Activated T-helper 1 cell treated with anti-CD3 and anti-CD28 coated beads, Interleukin-2, amount 50 U/mL, for 16 hours (primary cell): ENCODE measurements at places on chromosomes 7 and 10.

DNA sequence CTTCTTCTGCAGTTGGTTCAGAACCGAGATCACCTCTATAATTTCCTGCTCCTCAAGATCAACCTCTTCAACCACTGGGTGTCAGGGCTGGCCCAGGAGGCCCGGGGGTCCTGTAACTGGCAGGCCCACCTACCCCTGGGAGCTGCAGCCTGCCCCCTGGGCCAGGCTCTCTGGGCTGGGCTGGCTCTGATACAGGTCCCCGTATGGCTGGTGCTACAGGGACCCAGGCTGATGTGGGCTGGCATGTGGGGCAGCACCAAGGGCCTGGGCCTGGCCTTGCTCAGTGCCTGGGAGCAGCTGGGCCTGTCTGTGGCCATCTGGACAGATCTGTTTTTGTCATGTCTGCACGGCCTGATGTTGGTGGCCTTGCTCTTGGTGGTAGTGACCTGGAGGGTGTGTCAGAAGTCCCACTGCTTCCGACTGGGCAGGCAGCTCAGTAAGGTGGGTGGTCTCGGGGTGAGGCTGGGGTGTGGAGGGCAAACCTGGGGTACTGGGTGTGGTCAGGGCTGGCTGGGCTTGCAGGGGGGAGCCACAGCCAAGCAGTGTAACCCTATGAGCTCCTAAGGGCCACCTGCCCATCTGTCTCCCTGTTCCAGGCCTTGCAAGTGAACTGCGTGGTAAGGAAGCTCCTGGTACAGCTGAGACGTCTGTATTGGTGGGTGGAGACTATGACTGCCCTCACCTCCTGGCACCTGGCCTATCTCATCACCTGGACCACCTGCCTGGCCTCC, 4.2 kb downstream of the TMEM270 start:
- no peak for DNase-seq

- DNase-seq, result no peak
These were observed 9.0 kb upstream of the BLVRA start for GRCh38 chr7:43749383-43749940.

DNA sequence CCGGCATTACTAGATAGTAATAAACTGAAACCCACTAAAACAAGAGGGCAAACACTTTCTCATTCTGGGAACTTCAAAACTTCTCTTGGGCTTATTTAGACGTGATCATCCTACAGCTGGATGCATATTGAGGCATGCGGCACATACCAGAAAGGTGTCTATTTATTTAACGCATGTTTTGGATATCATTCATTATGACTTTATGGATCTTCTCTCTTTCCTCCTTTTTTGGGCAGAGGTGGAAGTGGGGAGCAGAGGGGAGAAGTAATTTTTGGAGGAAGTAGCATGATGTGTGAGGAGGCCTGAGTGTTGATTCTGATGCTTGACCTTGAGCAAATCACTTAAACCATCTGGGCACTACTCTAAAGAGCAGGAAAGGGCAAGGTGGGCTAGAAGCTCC, 270.6 kb downstream of the TRIL start:
- DNase-seq, result no peak

GRCh38 chr7:99267481-99267840, 5.2 kb upstream of the MYH16 start:
- no peak for DNase-seq

GRCh38 chr10:75542906-75543305, 111.5 kb downstream of the LRMDA start:
- DNase-seq, result no peak

- DNase-seq, result peak; percentile 25
These were observed 40.4 kb upstream of the BPGM start for GRCh38 chr7:134605978-134606923.

DNA sequence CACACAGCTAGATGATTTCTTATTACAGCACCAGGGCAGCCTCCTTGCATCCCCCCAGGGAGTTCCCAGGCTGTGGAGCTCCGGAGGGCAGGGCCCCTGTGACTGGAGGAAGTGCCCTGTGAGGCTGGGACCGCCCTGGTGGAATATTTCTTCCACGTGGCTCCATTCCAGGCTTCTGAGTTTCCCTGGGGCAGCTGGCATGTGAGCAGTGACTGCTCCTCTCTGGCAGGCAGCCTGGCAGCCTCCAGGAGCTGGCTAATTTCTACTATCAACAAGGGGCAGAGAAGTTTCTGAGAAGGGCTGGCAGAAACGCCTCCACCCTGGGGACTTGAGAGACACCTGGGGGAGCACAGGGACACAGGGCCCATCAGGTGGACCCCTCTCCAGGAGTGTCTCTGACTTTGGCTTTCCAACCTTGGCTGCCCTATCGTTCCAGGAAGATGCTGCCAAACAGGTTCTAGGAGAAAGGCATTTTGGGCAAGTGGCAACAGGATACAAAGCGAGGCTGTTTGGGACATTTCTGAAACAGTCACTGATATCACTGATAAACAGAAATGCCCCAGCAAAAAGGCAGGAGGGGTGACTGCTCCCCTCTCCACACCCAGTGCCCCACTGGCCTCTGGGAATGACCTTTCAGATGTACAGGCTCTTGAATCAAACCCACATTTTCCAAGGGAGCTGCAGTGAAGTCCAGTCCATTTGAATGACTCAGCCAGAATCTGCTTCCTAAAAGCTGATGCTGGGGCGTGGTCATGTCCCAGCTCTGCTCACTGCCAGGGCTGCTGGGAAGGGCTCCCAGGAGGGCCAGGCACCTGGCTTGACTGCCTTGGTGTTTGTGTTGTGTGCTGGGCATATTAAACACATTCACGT, 16.1 kb downstream of the MYOF start:
- no peak for DNase-seq

DNA sequence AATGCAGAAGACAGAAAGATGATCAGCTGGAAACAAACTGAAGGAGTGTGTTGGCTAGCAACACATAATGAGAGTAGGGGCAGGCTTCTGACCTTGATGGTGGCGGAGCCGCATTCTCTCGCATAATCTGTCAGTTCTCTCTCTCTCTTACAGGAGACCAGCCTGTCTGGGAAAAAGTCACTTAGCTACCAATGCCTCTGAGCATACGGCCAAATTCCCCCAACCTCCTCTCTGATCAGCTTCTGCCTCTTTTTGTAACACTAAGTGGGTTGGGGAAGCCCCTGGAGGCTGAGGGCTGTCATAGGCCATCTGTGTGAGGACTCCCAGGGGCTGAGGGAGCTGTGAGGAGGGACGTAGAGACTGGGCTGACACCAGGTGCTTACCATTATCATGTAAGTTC, 104.6 kb downstream of the HIPK2 start:
- no peak for DNase-seq

- no peak for DNase-seq
These were observed 497.2 kb downstream of the PLXNA4 start for GRCh38 chr7:132078891-132079735.
